ENCODE measurements at places on chromosomes 11 and 22.
A peak's percentile ranks its signal among the peaks of the same experiment; 100 is the strongest.

DNA sequence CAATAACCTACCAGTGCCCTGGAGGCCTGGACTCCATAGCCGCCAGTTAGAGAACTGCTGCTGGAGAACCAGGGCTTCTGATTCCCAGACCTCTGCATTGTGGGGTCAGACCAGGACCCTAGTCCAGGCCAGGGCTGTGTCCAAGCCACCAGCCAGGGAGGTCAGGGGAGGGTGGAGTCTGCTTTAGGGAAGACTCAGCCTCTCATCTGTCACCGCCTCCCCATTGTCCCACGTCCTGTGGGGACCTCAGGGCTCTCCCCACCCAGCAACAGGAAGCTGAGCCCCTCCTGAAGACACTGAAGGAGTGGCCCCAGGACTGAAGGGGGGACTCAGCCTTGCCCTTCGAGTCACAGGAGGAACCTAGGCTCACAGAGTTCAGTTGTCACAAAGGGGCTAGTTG is 41.2 kb downstream of the PDE2A start:
- DNase-seq: no peak

GRCh38 chr11:65040847-65041622 is at the start of gene SAC3D1:
TSS of gene SAC3D1 (plus strand) at chr11:65041210. CDS start at chr11:65041293, 83 bp downstream.
- DNase-seq: peak; percentile 84

DNA sequence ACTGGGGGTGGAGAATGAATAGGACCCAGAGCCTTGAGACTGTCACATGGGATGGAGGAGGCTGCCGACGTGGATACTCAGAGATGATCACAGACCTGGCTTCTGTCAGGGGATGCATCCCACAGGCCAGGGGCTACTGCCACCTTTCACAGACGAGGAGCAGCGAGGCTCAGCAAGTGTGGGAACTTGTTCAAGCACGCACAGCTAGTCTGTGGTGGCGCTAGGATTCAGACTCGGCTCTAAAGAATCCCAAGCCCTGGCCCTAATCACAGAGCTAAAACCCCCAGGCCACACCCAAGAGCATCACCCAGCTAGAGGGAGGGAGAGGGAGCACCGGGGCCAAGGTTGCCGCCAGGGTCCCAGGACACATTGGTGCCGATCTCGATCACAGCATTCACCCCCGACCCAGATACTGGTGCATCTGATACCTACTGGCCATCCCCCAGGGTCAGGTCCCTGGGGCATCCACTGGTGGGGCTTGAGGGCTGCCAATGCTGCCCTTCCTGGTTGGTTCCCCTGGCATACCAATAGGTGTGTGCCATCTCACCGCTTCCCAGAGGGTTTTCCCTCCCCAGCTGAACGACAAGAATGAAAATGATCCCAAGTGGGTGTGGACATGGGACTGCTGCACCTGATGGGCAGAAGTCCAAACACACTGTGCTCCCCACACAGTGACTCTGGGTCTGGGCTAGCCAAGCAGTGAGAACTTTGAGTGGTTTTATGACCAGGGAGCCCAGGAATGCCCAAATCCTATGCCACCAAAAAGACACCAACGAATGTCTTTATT is 6.2 kb downstream of the CHST1 start:
- no peak for DNase-seq

DNA sequence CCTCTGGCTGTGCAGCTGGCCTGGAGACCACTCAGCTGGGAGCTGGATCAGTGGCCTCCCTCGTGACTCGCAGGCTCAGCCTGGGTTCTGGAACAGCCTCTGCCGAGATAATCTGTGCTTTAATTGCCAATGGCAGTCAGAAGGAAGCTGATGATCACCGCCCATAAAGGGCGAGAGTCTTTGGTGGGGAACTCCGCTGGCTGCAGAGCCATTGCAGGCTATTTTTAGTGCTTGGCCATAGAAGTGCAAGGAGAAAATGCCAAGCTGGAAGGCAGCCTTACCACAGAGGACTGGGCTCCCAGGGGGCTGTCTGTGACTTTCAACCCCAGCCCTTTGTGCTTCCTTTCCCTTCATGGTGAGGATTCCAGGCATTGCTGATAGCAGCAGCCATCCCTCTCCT is 62.2 kb upstream of the TENM4 start:
- DNase-seq: no peak

GRCh38 chr11:81886406-81887075 is 847.1 kb downstream of the FAM181B start:
- no peak for DNase-seq

DNA sequence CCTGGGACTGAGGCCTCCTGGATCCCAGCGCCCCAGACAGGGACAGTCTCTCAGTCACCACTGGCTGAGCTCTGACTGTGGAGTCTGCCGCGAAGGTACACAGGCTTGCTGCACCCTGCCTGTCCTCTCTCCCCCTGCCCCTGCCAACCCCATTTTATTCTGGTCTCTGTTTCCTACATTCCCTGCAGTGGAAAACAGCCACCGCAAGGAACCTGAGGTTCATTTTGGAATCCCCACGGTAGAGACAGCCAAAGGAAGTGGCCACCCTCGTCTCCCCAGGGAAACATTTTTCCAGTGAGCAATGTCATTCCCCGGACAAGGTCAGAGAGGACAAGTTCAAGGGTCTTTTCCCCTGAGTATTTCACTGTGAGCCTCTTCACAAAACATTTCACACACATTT is 56.6 kb downstream of the FBXO7 start:
- no peak for DNase-seq

Measured in activated gamma-delta T cell treated with Interleukin-2 at 50 U/mL for 16 hours (primary cell).